Naive B cell (primary cell): ENCODE measurements at places on chromosomes 5 and 9. TPM values are rescaled to one million over a fixed set of nuclear protein-coding genes. Genes with fewer than 3 reads are reported as not detected.

GRCh38 chr5:39948867-39949468 is 524.2 kb upstream of the DAB2 start:
- H3K27me3 ChIP-seq = no peaks in the 10 kb centered on the region
- peak; percentile 65 for DNase-seq
- H3K36me3 ChIP-seq = peaks cover 7% of the 10 kb centered on the region
- no peak overlapping the region for H3K27ac ChIP-seq

GRCh38 chr5:27221410-27221809 is 183.0 kb upstream of the CDH9 start:
- no peak overlapping the region for H3K27ac ChIP-seq
- no peaks in the 10 kb centered on the region for H3K4me1 ChIP-seq
- no peak for DNase-seq
- no peak overlapping the region for H3K4me3 ChIP-seq

GRCh38 chr9:131589993-131590392 is 44.7 kb downstream of the PRRT1B start:
- peaks cover 9% of the 10 kb centered on the region for H3K36me3 ChIP-seq
- DNase-seq = no peak
- H3K27ac ChIP-seq = no peak overlapping the region
- no peaks in the 10 kb centered on the region for H3K27me3 ChIP-seq
- no peak overlapping the region for H3K4me3 ChIP-seq
- H3K4me1 ChIP-seq = peaks cover 34% of the 10 kb centered on the region

- DNase-seq = no peak
- H3K4me1 ChIP-seq = peaks cover 8% of the 10 kb centered on the region
- H3K27me3 ChIP-seq = peaks cover 51% of the 10 kb centered on the region
- no peaks in the 10 kb centered on the region for H3K36me3 ChIP-seq
These were observed 1.3 kb downstream of the SHC3 start for GRCh38 chr9:89177012-89177943.

- peak overlapping the region; percentile 93 for H3K27ac ChIP-seq
- peak overlapping the region; percentile 97 for H3K4me3 ChIP-seq
- peaks cover 19% of the 10 kb centered on the region for H3K36me3 ChIP-seq
- no peaks in the 10 kb centered on the region for H3K27me3 ChIP-seq
These were observed 3.3 kb downstream of the EBF1 start for GRCh38 chr5:159096243-159096923.

GRCh38 chr9:124477648-124478285 is 27.5 kb downstream of the ADGRD2 start:
- DNase-seq = no peak
- H3K27me3 ChIP-seq = peaks cover 6% of the 10 kb centered on the region
- no peak overlapping the region for H3K27ac ChIP-seq
- H3K4me3 ChIP-seq = no peak overlapping the region
- peaks cover 4% of the 10 kb centered on the region for H3K4me1 ChIP-seq

- no peak overlapping the region for H3K27ac ChIP-seq
- no peak overlapping the region for H3K4me3 ChIP-seq
- no peak for DNase-seq
- H3K4me1 ChIP-seq = no peaks in the 10 kb centered on the region
These were observed 188.8 kb upstream of the GLRA1 start for GRCh38 chr5:152113401-152113800.

DNA sequence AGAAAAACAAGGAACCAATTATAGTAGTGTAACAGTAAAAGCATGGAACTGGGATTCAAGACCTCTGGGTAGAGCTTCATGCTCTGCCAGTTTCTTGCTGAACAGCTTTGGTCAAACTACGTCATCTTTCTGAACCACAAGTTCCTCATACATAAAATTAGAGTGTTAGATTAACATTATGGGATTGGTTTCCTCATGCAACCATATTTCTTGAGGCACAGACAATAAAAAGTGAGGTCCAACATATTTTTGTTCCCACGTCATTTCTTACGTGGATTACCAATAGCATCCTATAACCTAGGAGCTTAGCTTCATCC is 354.8 kb downstream of the TMEM232 start:
- H3K36me3 ChIP-seq = no peaks in the 10 kb centered on the region
- peak; percentile 39 for DNase-seq
- no peaks in the 10 kb centered on the region for H3K27me3 ChIP-seq
- H3K4me3 ChIP-seq = no peak overlapping the region
- H3K4me1 ChIP-seq = peaks cover 18% of the 10 kb centered on the region

- no peaks in the 10 kb centered on the region for H3K4me1 ChIP-seq
- no peak overlapping the region for H3K4me3 ChIP-seq
- peaks cover 25% of the 10 kb centered on the region for H3K36me3 ChIP-seq
- no peaks in the 10 kb centered on the region for H3K27me3 ChIP-seq
- DNase-seq = no peak
- H3K27ac ChIP-seq = no peak overlapping the region
These were observed 79.9 kb downstream of the GAPVD1 start for GRCh38 chr9:125341566-125341965.

- H3K36me3 ChIP-seq = no peaks in the 10 kb centered on the region
- DNase-seq = no peak
- H3K4me3 ChIP-seq = no peak overlapping the region
- no peaks in the 10 kb centered on the region for H3K27me3 ChIP-seq
- no peak overlapping the region for H3K27ac ChIP-seq
These were observed 354.3 kb upstream of the CDH9 start for GRCh38 chr5:27392716-27393115.

GRCh38 chr5:26245321-26245720 is 793.1 kb downstream of the CDH9 start:
- H3K4me3 ChIP-seq = no peak overlapping the region
- no peaks in the 10 kb centered on the region for H3K4me1 ChIP-seq
- H3K36me3 ChIP-seq = no peaks in the 10 kb centered on the region
- no peaks in the 10 kb centered on the region for H3K27me3 ChIP-seq
- DNase-seq = no peak

DNA sequence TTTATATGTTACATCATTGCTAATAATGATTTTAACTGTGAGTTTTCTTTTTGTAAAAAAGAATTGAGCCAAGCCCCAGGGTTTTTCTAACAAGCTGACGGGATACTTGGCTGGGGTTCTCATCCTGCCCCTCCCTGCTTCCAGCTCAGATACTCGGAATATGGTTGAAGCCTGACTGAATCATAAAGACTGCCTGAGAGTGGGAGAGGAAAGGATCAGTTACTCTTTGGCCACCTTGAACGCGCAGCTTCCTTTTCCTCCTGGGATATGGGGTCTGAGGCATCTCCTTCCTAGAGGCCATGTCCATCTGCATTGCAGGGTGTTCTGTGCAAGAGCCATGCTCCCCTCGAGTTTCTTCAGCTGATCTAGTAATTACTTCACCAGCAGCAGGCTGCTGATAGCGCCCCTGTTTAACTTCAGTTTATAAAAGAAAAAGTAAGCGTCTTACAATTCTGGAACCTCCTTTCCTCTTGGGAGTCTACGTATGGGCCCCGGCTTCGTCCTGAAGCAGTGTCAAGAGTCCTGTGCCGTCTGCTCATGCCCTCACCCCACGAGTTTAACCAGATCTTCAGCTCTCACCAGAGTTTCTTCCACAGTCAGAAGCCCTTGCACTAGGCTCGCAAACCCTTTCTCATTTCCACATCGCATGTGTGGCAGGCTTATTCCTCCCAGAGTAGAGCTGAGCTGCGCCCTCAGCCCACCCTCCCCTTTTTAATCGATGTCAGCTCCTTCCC is 130.0 kb downstream of the MVB12B start:
- no peak for DNase-seq
- no peaks in the 10 kb centered on the region for H3K27me3 ChIP-seq
- no peaks in the 10 kb centered on the region for H3K36me3 ChIP-seq

DNA sequence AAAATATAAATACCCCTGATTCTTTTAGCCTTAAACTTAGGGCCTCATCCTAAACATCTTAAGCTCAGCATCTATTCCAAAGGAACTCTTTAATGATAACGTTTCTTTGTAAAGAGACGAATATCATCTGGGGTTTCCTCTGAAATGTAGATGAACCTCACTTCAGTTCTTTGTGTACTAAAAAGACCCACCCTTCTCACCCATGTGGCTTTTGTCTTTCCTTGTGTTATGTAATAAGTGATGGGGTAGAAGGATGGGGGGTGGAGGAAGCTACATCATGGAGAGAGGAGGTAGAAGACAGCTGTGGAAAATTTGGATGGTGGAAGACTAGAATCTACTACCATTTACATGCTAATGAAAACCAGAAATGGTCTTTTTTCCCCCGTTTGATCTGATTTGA is 111.0 kb downstream of the NDUFS4 start:
- H3K27me3 ChIP-seq = no peaks in the 10 kb centered on the region
- DNase-seq = no peak
- no peaks in the 10 kb centered on the region for H3K4me1 ChIP-seq
- H3K27ac ChIP-seq = no peak overlapping the region

GRCh38 chr5:133825631-133826289 is 142.7 kb downstream of the C5orf15 start:
- no peaks in the 10 kb centered on the region for H3K27me3 ChIP-seq
- DNase-seq = peak; percentile 70
- peak overlapping the region; percentile 94 for H3K27ac ChIP-seq

DNA sequence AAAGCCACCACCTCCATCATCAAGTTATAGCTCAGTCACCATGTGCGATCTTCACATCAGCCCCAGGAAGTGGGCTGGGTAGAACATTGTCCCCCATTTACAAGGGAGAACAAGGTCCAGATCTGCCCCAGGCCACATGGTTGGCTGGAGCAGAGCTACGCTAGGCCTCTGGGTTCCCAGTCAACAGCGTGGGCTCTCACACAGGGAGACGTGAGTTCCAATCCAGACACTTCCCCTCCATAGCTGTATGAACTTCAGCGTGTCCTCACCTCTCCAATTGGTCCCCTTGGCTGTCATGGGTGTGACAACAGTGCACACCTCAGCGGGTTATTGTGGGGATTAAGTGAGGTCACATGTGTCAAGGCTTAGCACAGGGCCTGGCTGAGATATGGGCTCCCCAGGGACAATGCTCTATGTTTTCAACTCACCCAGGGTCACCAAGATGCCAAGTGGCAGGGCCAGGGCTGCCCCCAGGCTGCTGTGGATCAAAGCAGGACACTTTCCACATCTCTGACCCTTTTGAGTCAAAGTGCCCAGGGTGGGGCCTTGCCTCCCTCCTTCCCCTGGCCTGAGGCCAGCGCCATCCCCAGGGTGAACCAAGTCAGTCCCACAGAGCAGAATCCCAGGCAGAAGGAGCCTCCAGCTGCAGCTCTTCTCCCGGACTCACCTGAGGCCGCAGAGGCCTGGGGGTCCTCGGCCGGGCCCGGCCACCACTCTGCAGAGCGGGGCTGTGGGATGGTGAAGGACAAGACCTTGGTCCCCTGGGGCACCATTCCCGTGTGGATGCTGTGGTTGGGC is 19.8 kb downstream of the AKNA start:
- H3K36me3 ChIP-seq = peaks cover 37% of the 10 kb centered on the region
- H3K4me3 ChIP-seq = peak overlapping the region; percentile 90
- H3K27ac ChIP-seq = peak overlapping the region; percentile 79
- H3K4me1 ChIP-seq = peaks cover 96% of the 10 kb centered on the region
- H3K27me3 ChIP-seq = no peaks in the 10 kb centered on the region

- H3K4me1 ChIP-seq = peaks cover 40% of the 10 kb centered on the region
- H3K36me3 ChIP-seq = peaks cover 10% of the 10 kb centered on the region
- no peak for DNase-seq
- no peak overlapping the region for H3K27ac ChIP-seq
- H3K27me3 ChIP-seq = no peaks in the 10 kb centered on the region
These were observed 35.1 kb downstream of the SMARCA2 start for GRCh38 chr9:2050236-2050635.

Gene ADCY2
- not detected for polyA plus RNA-seq

Gene SNCB
- 1.1 TPM for polyA plus RNA-seq

Gene ZNF354C
- 0.78 TPM for polyA plus RNA-seq

Gene HMGCS1
- polyA plus RNA-seq = 16.4 TPM

Gene LMNB1
- polyA plus RNA-seq = 7.2 TPM

Gene PCDHB4
- not detected for polyA plus RNA-seq

Gene BRIX1
- 53.8 TPM for polyA plus RNA-seq

Gene CD180
- 42.0 TPM for polyA plus RNA-seq

Gene OBP2B
- not detected for polyA plus RNA-seq
